Activated CD4-positive, CD25-positive, alpha-beta regulatory T cell treated with anti-CD3 and anti-CD28 coated beads, Interleukin-2, amount 50 U/mL, for 72 hours (primary cell): ENCODE measurements at places on chromosomes 5 and 9.

- DNase-seq, result no peak
Observed at GRCh38 chr9:128161215-128161902, 1.3 kb downstream of the BBLN start.

DNA sequence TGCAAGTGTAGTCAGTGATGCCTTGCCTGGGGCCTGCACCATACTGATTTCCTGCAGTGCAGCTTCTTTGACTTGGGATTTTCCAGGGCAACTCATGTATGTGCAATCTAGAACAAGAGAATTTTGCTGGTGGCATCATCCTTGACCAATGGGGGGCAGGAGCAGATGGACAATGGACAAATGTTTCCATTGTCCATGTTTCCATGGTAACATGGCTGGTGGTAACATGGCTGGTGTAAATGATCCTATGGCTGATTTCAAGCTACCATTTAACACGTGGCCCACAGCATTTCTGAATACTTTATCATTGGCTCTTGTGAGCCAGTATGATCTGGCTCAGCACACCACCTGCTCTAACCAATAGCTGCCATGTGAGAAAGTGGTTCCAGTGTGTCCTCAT is 130.1 kb upstream of the OSMR start:
- no peak for DNase-seq

GRCh38 chr5:150510460-150511263 is 2.7 kb downstream of the NDST1 start:
- DNase-seq, result no peak

GRCh38 chr5:90878081-90878480 is 319.5 kb downstream of the ADGRV1 start:
- DNase-seq, result no peak

GRCh38 chr5:172454358-172455086 is at the start of gene SH3PXD2B:
Gene SH3PXD2B, minus strand, starts transcription at chr5:172454525. Its CDS starts 173 bp downstream, at chr5:172454352.
- DNase-seq, result no peak

DNA sequence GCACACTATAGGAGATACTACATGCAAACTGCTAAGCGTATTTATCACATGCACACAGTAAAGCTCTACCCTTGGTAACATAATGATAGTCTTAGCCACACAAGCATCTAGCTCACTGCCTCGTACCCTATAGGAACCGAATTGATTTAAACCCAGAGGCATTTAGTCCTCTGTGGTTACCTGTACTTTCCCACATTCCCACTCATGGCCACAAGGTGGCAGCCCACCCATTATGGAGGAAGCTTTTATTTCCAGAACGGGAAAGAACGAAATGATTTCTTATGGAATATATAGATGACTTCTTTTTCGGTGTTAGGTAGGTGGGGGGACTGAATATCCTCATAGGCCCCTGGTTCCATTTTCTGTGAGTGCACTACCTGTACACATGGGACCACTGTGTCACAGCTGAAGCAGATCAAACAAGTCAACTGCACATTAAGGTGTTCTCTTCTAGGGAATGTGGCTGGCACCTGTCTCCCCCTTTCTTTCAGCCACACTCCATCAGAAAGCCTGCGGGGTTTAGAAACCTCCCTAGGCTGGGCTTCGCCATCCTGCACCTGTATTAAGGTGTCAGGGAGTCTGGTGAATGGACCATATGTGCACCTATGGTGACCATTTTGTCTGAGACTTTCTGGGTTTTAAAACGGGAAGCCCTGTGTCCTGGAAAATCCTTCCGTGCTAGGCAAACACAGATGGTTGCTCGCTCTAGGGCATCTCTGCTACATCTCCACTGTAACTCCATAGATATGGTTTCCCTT is 313.2 kb downstream of the SLIT3 start:
- peak; percentile 66 for DNase-seq

- no peak for DNase-seq
Observed at GRCh38 chr9:2693056-2693455, 24.3 kb upstream of the KCNV2 start.

DNA sequence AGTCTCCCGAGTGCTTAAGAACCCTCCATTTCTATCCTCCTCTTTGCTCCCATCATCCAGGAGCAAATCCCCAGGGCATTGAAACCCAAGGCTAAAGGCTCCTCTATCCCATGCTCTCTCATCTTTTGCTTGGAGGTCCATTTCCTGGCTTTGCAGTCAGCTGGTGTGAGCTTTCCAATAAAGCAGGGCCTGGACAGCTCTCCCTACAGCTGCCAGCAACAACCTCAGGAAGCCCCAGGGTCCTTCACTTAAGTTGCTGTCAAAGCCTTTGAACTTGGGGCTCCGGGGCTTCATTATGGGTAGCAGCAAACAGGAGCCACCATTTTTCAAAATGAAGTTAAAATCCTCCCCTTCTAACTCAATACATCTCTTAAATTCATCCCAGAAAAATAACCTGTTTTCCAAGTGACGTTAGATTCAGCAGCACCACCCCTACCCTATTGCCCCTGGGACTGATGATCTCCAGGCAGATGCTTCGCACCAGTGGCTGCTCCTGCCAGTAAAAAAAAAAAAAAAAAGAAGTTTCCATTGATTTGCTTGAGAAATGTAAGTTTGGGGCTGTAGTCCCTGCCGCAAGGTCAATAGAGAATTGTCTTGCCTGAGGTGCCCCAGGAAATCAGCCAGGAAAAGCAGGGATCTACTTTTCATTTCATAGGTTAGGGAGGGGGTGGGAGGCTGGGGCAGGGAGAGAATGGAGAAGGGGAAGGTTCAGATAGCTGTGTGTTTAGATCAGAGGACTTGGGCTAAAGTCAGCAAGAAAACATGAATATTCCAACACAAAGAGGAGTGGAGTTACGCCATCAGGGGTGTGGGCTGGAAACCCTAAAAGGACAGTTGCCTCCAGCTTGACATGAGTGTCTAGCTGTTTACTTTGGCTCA is 83.8 kb upstream of the IL6ST start:
- no peak for DNase-seq

DNA sequence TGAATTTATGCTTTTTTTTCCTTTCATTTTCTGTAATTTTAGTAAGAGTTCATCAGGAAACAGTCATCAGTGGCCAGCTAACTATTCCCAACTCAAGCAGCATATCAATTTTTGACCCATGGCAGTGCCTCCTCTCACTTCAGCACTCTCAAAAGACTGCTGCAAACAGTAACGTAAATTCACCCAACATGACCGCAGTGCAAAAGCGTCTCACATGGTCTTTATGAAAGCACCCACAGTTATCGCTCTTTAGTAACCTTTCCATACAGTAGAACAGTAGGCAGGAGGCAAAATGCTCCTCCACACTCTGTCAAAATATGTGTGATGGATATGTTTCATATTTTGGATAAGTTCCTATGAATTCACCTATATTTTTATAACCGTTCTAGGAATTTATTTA is 48.6 kb downstream of the PARP8 start:
- no peak for DNase-seq

- DNase-seq, result no peak
Observed at GRCh38 chr9:97307091-97307490, 368 bp upstream of the CCDC180 start.

- DNase-seq, result no peak
Observed at GRCh38 chr9:87888501-87888900, 5.8 kb downstream of the SPATA31E1 start.

DNA sequence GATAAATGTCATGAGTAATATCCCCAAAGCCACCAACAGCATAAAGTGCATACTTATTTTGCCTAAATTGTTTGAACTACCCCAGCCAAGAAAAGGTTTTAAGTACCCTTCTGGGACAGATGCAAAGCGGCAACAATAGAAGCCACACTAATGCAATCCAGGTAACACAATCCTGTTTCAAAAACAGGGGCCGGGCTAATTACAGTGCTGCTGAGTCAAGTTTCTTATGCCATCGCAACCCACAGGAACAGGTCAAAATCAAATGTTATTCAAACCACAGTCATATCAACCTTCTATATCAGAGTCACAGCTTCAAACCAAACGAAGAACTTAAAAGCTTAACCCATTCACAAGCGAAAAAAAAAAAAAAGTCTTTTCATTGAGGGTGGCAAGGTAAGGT is 28.3 kb downstream of the EBF1 start:
- no peak for DNase-seq
